ENCODE measurements at places on chromosomes 5 and 9.

GRCh38 chr9:5043381-5043780 is 58.3 kb downstream of the JAK2 start:
- no peak for DNase-seq

GRCh38 chr5:75566710-75567309 is 44.4 kb upstream of the ANKDD1B start:
- peak; percentile 27 for DNase-seq

DNA sequence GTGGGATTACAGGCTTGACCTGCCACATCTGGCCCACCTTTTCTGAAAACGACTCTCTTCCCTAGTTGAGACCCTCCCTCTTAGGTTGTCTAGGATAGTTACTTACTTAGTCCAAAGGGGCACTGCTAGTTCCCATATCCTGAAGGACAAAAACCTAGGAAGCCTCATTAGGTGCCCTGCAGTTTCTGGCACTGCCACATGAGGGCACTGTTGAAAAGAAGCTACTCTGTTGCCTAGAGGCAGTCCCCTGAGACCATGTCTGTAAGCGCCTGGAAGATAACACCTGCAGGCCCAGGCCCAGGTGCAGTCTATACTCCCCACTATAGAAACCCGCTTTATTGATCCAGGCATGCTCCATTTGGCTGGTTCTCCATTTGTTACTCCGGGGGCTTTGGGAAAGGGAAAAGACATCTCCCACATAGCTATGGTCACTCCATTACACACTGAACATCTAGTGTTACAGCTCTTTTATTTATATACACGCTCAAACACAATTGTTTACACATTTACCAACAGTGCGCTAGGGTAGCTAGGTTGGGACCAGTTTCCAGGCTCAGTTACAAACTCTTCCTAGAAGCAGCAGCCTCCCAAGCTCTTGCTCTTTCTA is 73.4 kb upstream of the PPARGC1B start:
- peak; percentile 46 for DNase-seq

GRCh38 chr5:154078272-154078671 is 39.5 kb downstream of the MFAP3 start:
- DNase-seq: no peak

DNA sequence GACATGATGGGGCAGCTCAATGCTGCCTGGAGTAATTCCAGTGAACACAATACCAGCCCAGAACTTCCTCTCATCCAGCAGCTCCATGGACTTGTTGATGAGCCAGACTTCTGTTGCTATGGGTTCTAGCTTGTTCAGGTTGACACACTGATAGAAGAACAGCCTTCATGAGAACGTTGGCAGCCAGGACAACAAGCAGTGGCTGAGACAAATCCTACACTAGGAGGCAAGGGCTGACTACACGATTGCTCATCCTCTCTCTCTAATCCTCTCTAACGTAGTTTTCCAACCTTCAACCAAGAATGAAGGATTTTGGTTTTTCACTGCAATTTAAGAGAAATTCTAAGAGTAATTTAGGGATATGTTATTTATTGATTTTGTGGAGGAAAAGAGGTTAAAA is 67.8 kb downstream of the NIPSNAP3B start:
- no peak for DNase-seq
